8988T (cell line): ENCODE measurements at places on chromosomes 7 and 10.

GRCh38 chr7:100803398-100804161 lies 23.7 kb downstream of the EPHB4 start:
- DNase-seq: peak; percentile 42

DNA sequence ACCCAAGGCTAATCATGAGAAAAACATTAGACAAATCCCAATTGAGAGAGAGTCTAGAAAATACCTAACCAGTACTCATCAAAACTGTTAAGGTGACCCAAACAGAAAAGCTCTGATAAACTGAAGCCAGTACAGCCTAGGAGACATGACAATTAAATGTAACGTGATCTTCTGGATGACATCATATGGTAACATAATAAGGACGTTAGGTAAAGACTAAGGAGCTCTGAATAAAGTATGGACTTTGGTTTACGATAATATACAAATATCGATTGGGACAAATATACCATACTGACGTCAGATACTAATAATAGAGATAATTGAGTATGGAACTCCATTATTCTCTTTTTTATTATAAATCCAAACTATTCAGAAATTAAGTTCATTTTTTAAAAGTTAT lies 561.1 kb upstream of the STEAP1 start:
- DNase-seq: no peak

GRCh38 chr7:121945066-121945465 lies 72.1 kb downstream of the PTPRZ1 start:
- DNase-seq: no peak

DNA sequence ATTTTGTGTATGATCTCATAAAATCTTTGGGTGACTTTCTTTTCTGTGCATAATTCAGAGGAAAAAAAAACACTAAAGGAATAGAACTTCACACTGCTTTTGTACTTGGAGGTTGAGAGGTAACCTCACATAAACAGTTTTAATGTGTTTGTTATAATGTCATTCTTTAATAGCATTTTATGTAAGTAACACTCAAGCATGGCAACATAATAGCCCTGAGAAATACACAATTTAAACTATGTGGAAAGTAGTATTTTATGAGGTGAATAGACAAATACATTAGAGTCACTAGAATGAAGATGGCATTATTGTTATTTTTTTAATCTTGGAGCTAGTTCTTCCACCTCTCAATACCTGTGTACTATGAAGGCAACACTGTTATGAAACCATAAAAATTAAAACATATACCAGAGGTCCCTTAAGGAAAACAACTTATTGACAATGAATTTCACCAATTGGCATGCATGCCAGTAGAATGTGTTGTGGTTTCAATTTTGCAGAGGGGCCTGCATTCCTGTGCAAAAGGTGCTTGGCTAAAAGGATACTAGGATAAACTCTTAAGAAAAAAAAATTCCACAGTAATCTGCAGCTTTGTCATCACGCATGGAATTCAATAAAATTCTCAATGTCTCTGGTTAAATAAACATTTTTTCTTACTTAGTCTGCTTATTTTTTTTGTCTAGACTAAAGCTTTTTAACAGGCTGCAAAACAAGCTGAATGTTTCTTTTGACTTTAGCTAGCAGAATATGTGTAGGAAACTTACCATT lies 102.5 kb downstream of the CD36 start:
- DNase-seq: no peak

DNA sequence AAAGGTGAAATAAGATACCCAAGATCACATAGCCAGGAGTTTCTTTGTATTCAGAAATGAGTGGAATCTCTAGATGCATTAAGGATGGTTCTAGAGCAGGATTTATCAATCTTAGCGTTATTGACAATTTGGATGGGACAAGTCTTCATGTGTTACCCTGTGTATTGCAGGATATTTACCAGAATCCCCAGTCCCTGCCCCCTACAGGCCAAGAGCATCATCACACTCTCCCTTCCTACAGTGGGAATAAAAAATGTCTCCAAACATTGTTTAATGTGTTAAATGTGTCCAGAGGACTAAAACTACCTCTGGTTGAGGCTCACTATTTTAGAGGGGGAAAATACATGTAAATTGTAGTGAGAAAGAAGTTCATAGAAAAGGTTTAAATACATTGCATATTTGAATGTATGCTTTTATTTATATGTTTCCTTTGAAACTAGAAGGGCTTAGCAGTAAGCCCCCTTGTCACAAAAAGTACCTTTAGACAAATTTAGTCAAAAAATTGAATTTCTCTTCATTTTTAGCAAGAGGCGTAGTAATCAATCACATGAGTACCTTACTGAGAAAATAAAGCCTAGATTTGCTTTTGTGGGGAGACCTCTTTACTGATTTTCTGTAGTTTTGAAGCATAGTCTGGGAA lies 141.2 kb downstream of the MLLT10 start:
- DNase-seq: no peak

- DNase-seq: no peak
Observed at GRCh38 chr7:32518534-32519140, 23.3 kb downstream of the AVL9 start.

DNA sequence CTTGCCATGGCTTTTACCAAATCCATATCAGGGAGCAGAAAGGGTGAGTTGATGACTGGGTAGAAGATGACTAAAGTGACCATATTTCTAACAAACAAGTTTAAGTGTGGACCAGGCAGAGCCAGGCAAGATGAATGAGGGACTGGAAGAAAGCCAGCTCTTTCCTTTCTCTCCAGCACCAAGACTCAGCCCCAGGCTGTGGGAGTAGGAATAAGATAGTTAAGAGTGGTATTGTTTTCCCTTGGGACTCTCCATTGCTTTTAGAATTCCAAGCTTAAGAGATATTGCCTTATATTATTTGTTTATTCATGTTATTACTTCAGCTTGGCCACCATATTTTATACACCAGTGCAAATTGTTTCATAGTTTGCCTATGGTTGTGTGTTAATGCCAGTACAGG lies 28.8 kb upstream of the TSPAN33 start:
- no peak for DNase-seq

DNA sequence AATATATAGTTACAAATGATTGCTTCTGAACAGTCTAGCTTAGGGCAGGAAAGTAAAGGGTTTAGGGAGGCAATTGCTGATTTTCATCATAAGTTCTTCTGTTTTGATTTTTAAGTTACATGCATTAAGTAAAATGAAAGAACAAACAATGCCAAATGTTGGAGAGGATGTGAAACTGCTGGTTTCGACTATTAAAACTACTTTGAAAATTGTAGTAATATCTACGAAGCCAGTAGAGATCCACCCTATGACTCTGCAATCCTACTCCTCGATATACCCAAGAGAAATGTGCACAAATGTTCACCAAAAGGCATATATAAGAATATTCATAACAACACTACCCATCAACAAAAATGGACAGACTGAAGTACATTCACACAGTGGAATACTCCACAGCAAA lies 24.3 kb downstream of the PDZD8 start:
- no peak for DNase-seq

- DNase-seq: no peak
Observed at GRCh38 chr7:44158873-44159631, 17.9 kb upstream of the MYL7 start.

DNA sequence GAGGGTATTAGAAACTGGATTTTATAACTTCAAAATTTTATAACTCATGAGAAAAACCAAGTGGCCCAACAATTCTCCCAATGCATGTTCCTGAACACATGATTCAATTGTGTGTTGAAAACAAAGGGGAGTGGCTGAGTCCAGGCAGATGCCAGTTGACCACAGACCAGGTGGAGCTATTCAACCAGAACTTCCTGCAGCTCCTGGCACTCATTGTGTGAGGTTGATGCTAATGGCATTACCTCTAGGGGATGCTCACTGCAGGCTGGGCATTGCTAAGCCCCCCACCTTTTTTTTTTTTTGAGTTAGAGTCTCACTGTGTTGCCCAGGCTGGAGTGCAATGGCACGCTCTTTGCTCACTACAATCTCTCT lies 20.3 kb downstream of the MYOF start:
- no peak for DNase-seq

- DNase-seq: no peak
Observed at GRCh38 chr7:18302097-18302496, 193.5 kb upstream of the HDAC9 start.

DNA sequence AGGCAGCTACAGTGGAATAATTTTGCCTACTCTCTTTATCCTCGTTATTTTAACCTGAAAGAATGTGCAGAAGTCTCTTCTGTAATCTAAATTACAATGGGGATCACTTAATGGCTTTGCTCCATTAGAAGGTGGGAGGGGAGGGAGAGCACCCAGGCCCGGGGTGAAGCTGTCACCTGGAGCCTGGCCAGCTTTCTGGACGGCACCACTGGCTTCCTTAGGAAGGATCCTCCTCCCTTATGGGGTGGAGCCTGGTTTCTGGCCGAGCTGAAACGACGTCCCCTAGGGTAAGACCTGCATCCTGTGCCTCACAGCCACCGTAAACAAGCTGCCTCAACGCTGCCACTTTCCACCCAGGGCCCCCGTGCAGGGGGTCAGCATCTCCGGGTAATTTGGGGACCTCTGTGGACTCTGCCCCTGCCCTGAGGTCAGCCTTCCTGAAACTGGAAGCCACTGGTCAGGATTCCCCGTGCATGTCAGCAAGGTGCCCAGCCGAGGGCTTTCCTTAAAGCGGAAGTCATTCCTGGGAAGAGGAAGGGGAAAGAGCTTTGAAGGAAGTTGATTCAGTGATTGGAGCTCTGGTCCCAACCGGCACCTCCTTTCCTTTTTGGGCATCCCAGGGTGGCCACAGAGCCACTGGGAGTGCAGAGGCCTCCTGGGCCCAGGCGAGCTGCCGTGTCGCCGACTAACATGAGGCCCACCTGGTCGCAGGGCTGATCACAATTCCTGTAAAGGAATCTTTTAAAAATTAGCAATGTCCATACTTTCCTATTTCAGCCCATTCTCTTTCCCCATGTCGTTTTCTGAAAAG lies 569.1 kb downstream of the DNAJB6 start:
- DNase-seq: no peak

- DNase-seq: no peak
Observed at GRCh38 chr7:1040790-1041189, 3.6 kb upstream of the GPR146 start.

GRCh38 chr7:130292682-130293257 lies at the start of gene CPA4:
TSS of gene CPA4 (plus strand) at chr7:130293161. CDS start at chr7:130293181, 20 bp downstream.
- DNase-seq: peak; percentile 28

DNA sequence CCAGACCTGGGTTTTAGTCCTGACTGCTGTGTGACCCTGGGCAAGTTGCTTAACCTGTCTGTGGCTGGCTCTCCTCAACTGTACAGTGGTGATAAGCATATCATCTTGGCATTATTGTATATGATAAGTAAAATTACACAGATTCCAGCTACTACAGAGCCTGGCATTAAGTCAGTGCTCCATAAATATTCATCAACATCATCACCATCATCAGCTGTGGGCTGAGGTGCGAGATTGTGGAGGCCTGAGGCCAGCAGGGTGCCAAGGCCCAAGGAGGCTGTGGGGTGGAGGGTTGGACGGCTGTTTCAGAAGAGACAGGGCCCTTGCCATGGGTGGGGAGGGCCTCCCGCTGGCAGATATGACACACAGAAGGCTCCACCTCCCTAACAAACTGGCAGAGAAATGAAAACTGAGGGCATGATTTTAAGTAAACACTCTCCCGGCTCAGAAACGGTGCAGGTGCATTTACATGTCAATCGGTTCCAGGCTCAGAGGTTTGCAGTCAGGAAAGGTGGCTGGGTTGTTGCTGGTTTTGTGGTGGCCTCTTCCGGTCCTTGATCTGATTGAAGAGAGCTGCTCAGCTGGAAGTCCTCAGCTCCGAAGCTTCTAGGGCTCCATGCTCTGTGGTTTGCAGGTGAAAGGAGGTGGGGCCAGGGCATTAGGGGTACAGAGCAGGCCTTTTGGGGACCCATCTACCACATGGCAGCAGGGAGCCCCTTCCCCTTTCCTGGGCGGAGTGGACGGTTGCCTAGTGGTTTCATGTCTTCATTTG lies 10.2 kb downstream of the CRYGN start:
- peak; percentile 28 for DNase-seq

- DNase-seq: no peak
Observed at GRCh38 chr7:105748701-105749100, 127.7 kb downstream of the ATXN7L1 start.

- no peak for DNase-seq
Observed at GRCh38 chr10:62903828-62904227, 87.7 kb upstream of the EGR2 start.

DNA sequence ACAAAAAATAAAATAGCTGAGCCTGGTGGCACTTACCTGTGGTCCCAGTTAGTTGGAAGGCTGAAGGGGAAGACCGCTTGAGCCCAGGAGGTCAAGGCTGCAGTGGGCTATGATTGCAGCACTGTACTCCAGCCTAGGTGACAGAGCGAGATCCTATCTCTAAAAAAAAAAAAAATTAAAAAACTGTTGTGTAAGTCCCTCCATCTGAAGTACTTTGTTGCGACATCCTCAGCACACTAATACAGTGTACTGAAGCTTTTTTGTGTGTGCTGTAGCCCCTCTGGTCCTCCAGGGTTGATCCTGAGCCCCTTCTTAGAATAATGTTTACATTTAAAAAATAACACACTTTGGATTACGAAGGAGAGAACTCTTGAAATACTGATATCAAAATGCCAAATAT lies 71.3 kb downstream of the PFKFB3 start:
- no peak for DNase-seq

DNA sequence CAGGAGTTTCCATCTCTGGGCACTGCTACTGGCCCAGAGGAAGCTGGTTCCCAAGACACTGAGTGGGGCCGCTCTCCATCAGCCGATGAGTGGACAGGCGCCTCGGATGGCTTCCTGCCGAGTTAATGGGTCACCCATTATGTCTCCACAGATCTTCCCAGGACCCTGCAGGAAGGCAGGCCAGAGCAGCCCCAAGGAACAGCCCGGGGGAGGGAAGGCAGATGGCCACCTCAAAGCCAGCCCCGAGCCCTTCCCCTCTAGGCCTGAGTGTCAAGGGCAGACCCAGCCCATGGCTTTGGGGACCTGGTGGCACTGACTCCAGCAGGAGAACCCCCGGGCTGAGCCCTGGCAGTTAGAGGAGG lies 3.4 kb upstream of the LFNG start:
- DNase-seq: no peak
